MV-4-11 (cell line): ENCODE measurements at places on chromosomes 12 and 14.
A peak's percentile ranks its signal among the peaks of the same experiment; 100 is the strongest.

DNA sequence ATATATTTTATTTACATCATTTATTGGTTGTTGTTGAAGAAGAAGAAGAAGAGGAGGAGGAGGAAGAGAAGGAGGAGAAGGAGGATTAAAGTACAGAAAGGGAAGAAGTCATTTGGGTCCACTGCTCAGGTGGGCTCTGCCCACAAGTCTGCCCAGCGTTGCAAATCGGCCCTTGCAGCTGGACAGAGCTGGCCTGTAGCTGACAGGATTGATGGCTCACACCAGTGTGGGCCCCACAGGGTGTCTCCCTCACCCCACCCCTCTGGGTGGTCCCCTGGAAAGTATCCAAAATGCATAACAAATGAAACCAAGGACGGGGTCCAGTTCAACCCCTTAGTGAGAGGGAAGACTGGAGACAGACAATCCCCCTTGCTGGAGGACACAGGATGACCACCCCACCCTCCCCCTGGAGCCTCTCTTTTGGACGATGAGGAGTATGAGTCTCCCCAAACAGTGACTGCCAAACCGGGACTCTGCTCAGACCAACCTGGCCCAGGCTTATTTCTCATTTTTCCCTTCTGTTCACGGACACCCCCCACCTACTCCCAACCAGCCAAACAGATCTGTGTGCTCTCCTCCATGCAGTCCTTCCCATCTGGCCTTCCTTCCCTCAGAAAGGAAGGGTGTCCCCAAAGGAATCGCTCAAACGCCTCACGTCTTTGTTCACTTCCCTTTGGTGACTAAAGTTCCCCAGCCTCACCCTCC lies 17.7 kb downstream of the DPF3 start:
- DNase-seq, result no peak

DNA sequence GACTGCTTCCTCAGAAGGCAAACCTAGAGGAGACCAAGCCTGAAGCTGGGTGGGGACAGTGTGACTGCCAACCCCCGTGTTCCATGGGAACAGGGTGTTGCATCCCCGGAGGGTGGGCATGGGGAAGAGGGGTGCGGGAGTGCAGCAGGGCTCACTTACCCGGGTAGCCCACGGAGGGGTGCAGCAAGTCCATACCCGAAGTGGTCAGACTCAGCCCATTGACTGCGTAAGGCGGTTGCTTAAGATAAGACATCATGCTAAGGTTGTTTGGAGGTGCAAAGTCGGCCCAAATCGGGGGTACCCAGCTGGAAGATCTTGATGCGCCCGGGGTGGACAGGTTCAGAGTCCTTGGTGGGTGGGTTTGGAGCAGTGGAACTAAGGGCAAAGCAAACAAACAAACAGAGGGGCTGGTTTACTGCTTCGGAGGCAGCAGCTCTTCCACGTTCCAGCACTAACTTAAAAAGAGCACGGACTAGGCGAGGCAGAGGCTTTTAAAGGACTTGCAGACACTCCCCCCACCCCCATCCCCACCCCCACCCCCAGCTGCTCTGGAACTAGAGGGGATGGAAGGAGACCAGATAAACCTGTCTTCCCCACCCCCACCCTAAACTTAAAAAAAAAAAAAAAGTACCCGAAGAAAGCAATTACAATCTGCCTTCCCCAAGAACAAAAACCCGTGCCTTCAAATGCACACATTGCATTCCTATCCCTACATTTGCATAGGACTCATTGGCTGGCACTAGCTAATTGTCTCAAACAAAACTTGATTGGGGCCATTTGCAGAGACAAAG lies 4.9 kb downstream of the OTX2 start:
- DNase-seq, result no peak

DNA sequence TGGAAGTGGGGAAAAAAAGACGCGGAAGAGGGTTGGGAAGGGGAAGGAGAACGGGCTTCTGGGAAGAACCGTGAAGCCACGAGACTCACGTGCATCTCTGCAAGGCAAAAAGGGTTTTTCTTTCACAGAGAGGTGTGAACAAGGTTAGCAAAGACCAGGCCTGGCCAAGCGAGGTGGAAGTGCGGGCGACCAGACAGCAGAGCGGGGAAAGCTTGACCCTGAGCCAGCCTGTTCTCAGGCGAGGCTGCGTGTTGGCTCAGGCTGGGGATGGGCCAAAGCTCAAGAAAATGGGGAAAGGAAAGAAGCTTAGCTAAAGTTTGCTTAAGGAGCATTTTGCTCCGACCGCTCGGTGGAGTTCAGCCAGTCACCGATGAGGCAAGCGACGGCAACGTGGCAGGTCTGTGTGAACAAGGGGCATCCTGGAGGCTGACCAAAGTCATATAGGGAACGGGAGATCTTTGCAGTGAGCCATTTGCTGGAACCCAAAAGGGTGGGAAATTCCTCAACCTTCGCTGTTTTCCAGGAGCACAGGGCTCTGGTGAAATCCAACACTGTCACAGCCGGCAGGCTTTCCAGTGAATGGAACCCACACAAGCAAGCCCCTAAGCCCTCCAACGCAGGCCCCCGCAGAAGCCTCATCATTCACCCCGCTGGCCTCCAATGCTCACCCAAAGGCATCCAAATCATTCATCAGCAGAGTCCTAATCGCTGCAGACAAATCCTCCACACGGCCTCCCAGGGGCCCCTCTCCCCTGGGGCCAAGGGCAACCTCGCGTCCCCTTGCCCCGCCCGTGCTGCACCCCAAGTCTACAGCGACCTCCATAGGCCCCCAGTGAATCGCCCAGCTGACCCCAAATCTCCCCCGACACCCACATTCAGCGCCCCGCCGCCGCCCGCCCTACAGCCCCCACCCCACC lies 754 bp downstream of the ZNF605 start:
- DNase-seq, result no peak

DNA sequence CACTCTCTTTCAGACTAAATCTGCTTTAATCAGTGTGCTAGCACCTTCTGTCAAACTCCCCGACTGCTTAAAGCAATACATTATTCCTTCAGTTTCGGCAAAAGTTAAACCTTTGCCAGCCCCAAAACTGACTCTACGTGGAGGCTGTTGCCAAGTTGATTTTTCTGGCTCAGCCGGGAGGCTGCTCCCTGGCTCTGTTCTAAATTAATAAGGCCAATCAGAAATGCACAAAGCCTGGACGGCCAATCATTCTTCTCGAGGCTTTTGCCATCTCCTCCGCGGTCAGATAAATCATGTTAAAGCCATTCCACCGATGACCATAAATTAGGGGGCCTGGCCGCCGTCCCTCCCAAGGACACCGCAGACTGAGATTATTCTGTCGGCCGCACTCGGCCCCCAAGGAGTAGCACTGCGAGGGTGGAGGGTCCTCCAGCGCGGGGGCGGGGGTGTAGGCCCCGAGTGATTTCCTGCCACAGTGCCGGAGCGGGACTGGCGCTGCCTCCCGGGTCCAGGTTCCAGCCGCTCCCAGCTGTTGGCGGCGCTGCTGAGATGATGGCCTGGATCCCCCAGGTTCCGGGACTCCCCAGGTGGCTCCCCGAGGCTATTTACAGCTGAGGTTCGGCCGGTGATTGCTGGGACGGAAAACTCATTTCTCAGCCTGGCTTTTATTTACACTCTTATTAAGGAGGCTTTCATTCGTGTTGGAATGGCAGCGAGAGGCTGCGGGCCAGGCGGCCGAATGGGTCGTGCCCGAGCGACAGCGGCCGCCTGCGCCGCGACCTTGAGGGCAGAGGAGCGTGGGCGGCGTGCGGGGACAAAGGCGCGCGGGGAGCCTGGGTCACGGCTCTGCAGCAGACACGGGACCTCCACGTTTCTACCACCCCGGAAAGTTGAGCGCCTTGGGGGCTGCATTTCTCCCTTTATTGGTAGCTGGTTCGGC lies 165.1 kb downstream of the MON2 start:
- DNase-seq, result no peak

GRCh38 chr14:77760381-77761204 lies at the start of gene SNW1:
TSS of gene SNW1 (minus strand) at chr14:77761156. CDS start at chr14:77761127, 29 bp downstream.
- DNase-seq, result peak; percentile 94
